Activated CD4-positive, alpha-beta T cell treated with anti-CD3 and anti-CD28 coated beads, Interleukin-2, amount 10 ng/mL, durations not matched to agents 24 days and 14 days (primary cell): ENCODE measurements at places on chromosomes 3 and 15. TPM values are rescaled to one million over a fixed set of nuclear protein-coding genes. Genes with fewer than 3 reads are reported as not detected.

GRCh38 chr3:172965256-172965655 is 175.8 kb downstream of the SPATA16 start:
- no peak for DNase-seq

DNA sequence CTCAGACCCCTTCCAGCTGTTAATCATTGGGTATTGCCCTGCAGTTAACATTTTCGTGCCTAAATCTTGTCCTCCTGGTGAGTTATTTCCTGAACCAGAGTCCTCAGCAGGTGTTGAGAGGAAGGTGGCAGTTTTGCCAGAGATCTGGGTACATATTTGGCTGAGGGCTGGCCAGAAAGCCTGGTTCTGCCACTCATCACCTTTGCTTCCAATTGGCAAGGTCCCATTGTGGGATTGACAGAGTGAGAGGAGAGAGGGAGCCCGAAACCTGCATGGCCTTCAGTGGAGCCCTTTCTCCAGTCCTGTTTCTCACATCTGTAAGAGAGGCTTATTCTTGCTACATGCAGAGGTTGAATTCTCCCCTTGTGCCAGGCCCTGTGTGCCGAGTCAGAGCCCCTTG is 8.9 kb upstream of the TKT start:
- DNase-seq, result peak; percentile 52

DNA sequence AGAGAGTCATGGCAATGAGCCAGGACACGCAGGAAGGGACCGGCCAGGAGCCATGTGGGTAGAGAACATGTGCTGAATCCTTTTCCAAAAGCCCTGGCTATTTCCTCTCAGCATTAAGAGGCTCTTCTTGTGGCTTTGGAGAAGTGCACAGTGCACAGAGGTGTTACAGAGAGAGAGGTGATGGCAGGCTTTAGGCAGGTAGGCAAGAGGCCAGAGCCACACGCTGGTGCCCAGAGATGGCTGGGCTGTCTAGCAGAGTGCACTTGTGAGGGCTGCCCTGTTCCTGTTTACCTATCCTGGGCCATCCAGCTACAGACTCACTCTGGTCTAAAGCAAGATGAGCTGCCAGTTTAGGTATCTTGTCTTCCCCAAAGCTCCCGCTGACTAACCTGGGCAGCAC is 402.6 kb downstream of the OCA2 start:
- no peak for DNase-seq

DNA sequence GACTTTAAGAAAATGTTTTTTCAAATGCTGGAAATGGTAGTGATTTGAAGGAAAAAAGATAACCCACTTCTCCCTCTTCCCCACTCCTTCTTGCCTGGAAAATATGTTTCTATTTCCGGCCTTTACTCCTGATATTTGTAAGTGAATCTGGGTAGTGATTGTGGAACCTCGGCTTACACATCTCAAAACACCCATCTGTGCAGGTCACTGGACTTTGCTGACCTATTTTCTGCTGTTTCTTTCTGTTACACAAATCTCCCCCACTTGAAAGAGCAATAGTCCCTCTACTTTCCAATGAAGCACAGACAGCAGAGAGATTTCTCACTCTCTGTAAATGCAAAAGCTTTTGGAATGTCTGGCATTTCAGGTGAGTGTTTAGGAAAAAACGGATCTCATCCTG is 76.9 kb upstream of the ICE2 start:
- DNase-seq, result no peak

DNA sequence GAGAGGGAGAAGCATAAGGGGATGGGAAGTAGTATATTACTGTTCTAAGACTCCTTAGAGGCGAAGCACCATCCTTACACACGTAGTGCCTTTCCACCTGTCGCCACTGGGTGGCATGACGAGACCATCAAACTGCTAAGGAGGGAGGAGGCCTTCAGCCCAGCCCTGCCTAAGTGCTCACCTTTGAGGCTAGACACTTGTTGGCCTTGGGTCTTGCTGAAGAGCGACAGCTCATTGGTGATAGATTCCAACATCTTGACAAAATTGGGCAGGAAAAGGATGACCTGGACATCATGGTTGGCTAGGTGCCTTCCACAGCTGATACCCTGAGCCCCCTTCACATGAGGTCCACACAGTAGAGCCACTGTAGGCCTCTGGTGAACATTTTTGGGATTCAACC is 19.6 kb downstream of the CLK3 start:
- DNase-seq, result peak; percentile 93

DNA sequence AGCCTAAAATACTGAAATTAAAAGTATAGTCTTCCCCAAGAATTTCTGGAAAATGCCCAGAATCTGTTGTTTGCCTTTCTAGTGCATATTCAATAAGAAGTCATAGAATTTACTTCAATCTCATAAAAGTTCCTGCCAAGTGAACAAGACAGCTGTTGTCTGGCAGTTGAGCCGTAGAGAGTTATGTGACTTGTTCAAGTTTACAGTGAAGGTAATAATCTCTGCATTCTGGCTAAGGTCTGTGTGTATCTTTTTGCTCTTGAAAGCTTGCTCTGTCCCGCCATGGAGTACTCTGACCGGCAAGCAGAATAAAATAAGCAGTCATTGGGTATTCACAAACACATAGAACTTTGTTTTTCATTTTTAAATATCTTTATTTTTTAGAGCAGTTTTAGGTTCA is 77.8 kb downstream of the GHSR start:
- DNase-seq, result no peak

DNA sequence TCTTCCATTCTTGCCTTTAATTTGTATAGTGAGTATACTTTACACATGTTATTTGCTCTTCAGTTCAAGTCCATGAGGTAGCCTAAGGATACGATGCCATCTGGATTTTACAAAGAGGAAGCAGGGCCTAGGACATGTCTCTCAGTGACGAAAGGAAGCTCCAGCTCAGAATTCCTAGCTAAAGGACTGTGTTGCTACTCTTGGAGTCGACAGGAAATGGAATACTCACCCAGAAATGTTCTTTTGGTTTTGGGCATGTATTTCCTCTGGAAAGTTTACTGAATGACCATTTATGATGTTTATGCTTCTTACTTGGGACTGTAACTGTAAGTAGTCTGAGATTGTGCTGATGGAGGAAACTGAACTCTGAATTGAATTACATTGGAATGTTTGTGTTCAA is 12.5 kb downstream of the OXNAD1 start:
- no peak for DNase-seq

DNA sequence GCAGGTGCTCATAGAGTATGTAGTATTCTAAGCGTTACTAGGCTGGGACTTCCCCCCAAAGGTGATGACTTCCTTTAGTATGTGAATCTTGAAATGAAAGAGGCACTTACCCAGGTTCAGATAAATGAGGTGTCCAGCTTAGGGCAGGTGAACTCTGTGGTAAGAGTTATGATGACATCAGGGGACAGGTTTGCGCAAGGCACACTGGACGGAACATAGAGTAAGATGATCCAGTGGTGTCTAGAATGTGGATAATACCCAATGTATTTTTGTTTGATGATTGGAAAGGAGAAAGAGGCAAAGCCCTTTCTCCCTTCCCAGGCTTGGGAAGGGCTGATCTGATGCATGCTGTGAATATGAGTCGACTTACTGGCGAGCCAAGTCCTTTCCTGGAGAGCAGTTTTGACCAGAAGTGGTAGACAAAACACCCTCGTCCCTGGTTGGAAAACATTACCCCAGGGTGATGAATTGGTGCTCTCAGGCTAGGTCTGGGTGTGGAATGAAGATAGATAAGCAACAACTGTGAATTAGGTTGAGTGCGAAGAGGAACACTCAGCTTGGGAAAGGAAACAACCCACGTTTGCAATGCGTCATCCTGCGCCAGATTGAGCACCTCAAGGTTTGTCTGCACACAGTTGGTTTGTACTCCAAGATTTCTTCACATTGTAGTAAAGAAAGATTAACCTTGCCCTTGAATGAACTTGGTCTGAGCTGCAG is 124.2 kb downstream of the GHSR start:
- no peak for DNase-seq

DNA sequence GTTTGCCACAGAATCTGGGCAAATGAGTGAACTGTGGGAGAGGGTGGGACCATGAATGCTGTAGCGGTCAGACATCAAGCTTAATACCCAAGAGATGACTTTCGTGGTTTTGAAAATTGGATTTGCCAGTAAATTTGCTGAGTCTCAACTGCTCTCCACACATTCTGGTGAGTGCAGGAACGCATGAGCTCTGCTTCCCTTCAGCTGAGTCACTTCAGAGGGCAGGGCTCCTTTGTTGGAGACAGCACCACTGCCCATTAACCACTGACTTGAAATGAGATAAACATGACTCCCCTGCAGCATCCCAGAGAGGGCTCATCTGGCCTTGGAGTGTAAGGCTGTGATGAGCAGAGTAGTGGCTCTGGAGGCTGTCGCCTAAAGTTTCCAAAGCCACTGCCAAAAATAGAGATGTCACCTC is 22.6 kb downstream of the RARRES1 start:
- DNase-seq, result no peak

DNA sequence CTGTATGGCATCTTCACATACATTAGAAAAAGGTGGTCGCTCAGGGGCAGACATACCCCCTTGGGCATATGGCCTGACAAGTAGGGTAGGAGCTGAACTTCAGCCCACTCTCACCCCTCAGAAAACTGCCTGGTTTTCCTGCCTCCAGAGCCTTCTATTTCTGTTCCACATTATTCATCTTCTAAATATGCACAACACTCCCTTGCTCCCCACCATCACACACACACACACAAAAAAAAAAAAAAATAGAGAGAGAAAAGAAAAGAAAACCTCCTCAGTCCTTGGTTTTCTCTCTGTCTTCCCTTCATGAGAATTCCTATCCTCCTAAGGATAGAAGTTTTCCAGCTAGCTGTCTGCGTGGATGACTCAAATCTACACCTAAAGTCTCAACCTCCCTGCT is 5.6 kb upstream of the ROPN1 start:
- DNase-seq, result no peak

DNA sequence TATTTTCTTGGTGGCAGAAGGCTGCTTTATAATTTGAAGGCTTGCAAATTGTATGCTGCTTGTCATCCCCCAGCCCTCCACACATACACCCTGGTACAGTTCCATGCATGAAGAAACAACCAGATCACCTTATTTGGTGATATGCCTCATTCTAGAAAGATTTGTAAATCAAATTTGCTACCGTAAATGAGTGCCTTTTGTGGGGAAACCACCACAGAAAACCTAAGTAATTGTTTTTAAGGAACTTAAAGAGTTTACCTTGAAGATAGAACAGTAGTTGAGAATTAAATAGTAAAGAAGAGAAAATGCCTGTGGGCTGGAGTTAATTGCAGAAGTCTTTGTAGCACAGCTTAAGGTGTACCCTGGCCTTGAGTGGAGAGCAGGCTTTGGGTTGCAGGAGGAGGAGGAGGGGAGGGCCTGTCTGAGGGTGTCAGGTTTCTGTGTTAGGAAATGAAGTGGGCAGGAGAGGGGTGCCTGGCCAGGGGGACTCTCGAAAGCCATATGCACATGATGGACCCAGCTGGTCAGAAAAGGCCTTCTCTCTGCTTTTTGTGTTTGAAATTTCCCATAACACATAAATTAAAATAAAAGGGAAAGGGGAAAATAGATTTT is 6.9 kb downstream of the NIPA2 start:
- DNase-seq, result no peak

DNA sequence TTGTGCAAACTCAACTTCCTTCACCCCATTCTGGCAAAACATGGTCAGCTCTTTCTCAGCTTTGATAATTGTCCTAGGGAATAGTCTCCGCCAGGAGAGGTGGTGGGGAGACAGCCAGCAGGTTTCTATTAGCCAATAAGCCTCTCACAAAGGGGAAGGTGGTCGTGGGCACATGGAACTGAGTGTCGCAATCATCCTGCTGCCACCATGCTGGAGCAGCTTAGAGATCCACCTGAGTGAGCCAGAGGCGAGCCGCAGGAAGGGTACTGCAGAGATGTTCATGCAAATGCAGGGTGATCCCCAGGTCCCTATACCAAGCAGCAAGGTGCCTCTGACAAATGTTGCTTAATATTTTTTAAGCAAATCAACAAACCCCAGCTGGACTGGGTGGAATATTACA is 182.8 kb downstream of the RORA start:
- DNase-seq, result no peak

- DNase-seq, result no peak
Observed at GRCh38 chr3:146306656-146307455, 56.0 kb upstream of the PLSCR4 start.

GRCh38 chr3:65619451-65619881 is 419.3 kb downstream of the MAGI1 start:
- no peak for DNase-seq

DNA sequence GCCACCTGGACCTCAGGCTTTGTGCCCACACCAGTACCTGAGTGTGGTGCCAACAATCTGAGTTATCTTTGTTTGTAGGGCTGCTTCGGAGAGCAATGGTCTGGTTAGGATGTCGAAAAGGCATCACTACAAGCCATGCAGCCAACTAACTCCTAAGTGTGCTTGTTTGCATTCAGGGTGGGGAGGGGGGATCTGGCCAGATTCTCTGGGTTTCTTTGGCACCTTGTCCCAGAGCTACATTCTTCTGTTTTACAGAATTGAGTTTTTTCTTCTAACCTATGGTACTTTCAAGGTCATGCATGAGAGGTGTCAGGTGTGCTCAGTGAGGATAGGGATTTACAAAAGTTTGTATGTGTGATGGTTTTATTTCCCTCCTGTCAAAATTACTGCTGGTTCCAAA is 391.4 kb upstream of the RARB start:
- no peak for DNase-seq

CHST13 gene
- not detected in 2 replicates for total RNA-seq

PPM1L gene
- 2.7 and 2.9 TPM in 2 replicates for total RNA-seq

CCDC13 gene
- 0.16 TPM in 1 of 2 replicates, not detected in the other for total RNA-seq

AP3B2 gene
- not detected in 2 replicates for total RNA-seq

GCNT3 gene
- total RNA-seq, result not detected in 2 replicates

ITIH1 gene
- total RNA-seq, result not detected in 2 replicates

ATP13A5 gene
- not detected in 2 replicates for total RNA-seq

CYP8B1 gene
- total RNA-seq, result not detected in 2 replicates

SYNPR gene
- total RNA-seq, result not detected in 2 replicates

ZKSCAN7 gene
- 0.79 and 0.90 TPM in 2 replicates for total RNA-seq

SHC4 gene
- 20.4 and 21.2 TPM in 2 replicates for total RNA-seq

NMNAT3 gene
- 0.73 and 1.0 TPM in 2 replicates for total RNA-seq

PLAAT1 gene
- not detected in 2 replicates for total RNA-seq

ADGRG7 gene
- total RNA-seq, result not detected in 2 replicates

LMOD3 gene
- not detected in 2 replicates for total RNA-seq

WDR72 gene
- total RNA-seq, result not detected in 2 replicates

GPR171 gene
- total RNA-seq, result 159 and 164 TPM in 2 replicates
